ENCODE measurements at places on chromosomes 11 and 22.
A peak's percentile ranks its signal among the peaks of the same experiment; 100 is the strongest.

- DNase-seq, result no peak
Observed at GRCh38 chr11:24267014-24267413, 229.8 kb upstream of the LUZP2 start.

DNA sequence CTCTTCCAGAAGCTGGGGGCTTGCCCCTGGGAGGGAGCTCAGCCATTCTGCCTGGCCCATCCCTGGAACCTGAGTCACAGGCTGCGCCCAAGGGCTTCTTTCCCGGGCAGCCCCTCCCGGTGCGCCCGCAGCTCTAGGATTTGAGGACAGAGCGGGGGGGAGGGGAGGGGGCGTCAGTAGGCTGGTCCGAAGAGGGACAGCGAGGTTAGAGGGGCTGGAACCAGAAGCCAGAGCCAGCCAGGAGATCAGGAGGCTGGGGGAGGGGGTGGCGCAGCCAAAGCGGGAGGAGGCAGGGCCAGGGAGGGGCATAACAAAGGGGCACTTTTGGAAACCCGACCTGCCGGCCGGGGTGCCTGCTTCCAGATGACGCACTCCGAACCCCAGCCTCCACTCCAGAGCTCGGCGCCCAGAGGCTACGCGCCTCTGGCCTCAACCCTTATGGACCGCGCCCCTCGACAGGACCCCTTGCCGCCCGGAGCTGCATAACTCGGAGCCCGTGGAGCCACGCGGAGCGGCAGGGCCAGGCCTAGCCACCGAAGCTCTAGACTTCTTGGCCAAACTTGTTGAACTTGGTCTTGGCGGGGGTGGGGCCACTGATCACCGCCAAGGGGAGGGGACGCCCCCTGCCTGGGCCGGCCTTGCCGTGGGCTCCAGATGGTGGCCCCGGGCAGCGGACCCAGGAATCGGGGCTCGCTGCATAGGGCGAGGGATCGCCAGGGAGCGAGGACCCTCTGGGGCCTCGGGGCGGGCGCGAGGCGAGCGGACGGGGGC lies 744 bp downstream of the PACSIN3 start:
- no peak for DNase-seq

DNA sequence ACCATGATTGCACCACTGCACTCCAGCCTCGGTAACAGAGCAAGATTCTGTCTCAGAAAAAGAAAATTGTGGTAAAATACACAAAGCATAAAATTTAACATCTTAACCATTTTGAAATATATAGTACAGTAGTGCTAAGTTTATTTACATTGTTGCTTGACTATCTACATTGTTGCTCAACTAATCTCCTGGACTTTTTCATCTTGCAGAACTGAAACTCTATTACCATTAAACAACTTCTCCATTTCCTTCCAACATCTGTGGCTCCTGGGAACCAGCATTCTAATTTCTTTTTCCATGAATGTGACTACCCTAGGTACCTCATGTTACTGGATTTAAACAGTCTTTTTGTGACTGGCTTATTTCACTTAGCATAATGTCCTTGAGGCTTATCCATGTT lies 13.5 kb upstream of the VWA5A start:
- no peak for DNase-seq

DNA sequence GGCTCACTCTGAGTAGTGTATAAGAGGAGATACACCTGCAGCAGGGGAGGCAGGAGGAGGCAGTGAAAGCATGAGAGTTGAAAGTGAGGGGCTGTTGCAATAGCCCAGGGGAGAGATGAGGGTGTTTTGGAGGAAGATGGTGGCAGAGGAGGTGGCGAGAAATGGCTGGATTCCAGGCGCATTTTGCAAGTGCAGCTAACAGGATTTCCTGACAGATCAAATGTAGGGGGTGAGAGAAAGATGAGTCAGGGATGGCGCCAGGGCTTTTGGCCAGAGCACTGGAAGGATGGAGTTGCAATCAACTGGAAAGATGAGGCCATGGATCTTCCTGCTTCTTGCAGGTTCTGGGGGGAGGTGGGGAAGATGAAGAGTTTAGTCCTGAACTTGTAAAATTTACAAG lies 16.8 kb upstream of the TSPAN18 start:
- DNase-seq, result no peak

- no peak for DNase-seq
Observed at GRCh38 chr11:77042111-77042726, 8.0 kb downstream of the B3GNT6 start.

DNA sequence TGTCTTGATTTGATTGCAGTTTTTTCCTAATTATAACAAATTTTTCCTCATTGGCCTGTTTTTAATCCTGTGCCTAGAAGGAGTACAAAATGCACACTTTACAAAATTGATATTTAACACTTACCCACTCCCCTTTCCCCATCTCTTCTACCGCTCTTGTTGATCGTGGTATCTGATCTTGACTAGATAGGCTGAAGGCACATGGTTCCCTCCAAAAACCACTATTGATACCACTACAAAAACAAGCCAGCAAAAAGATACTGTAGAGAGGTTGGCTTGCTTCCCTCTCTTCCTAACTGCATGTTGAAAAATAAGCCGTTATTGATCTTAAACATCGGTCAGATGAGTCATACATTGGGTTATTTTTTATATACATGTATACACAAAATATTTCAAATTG lies 14.6 kb upstream of the ZNF143 start:
- no peak for DNase-seq

DNA sequence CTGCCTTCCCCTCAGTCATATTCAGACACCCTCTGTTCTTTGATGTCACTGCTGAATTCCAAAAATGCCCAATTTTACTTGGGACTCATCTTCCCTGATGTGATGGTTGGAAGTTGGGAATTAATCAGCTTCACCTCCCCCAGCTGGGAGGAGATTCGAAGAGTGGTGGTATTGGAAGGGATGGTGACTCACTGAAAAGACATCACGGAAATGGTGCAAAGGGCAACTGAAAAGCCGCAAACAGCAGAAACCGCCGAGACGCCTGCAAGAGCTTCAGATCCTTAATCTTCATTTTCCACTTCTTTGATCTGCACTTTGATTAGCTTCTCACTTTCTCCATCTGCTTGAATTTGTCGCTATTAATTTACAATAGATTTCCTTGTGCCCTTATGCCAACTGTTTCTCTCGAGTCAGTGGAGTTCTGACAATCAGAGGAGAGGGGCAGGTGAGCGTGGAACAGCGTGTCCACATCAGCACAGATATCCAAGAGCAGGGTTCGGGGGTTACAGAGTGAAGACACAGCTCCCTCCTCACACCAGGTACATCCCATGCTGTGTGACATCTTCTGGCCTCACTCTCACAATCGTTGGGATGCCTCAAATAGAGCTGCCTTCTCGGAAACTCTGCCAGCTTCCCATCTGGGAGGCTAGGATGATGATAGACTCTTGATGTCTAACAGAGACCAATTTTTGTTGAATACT lies 325.4 kb downstream of the BRD1 start:
- no peak for DNase-seq

DNA sequence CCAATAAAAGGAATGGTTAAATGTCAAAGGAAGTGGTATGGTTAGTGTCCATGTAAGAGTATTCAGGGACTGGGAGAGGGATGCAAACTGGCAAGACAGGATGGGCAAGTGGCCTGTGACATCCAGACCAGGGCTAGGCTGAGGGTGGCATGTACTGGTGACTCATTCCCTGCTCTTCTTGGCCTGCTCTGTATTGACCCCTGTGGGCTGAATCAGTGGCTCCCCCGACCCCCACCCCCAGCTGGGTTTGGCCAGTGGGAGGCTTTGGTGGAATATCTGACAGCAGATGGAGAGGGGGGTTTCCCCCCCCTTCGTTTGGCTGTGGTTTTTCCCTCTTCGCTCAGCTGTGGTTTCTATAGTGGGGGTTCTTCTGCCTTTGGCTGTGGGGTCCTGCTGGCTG lies 87.7 kb downstream of the CSNK2A3 start:
- no peak for DNase-seq

DNA sequence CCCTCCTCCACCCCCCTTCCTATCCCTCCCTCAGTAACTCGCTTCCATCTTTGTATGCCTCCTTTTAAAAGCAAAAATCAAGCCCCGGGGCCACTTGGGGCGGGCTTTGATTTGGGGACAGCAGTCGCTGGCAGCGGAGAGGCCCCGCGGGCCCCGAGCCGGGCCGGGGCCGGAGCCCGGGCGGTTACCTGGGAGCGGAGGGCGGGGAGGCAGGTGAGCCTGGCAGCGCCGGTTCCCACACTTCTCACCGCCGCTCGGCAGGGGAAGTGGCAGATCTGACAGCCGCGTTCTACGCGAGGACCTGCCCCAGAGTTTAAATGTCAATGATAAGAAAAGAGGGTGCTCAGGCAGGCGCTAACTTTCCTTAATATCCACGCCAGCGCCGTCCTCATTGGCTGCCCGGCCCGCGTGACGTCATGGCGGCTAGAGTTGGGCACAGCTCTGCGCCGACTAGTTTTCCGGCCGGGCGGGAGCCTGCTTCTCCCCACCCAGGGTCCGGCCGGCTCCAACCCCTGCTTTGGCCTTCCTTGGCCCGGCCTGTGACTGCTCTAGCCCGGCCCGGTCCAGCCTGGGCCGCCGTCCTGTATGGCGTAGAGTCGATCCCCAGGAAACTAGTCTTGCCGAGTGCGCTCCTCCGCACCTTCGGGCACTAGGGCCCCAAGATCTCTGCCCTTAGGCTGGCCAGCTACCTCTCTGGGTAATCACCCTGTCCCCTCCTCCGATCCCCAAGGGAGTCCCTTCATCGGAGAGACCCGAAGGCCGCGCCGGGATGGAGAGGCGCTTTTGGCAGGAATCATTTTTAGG lies 6.7 kb upstream of the PAX6 start:
- no peak for DNase-seq

GRCh38 chr22:23888615-23889401 lies 5.4 kb upstream of the MIF start:
- no peak for DNase-seq

DNA sequence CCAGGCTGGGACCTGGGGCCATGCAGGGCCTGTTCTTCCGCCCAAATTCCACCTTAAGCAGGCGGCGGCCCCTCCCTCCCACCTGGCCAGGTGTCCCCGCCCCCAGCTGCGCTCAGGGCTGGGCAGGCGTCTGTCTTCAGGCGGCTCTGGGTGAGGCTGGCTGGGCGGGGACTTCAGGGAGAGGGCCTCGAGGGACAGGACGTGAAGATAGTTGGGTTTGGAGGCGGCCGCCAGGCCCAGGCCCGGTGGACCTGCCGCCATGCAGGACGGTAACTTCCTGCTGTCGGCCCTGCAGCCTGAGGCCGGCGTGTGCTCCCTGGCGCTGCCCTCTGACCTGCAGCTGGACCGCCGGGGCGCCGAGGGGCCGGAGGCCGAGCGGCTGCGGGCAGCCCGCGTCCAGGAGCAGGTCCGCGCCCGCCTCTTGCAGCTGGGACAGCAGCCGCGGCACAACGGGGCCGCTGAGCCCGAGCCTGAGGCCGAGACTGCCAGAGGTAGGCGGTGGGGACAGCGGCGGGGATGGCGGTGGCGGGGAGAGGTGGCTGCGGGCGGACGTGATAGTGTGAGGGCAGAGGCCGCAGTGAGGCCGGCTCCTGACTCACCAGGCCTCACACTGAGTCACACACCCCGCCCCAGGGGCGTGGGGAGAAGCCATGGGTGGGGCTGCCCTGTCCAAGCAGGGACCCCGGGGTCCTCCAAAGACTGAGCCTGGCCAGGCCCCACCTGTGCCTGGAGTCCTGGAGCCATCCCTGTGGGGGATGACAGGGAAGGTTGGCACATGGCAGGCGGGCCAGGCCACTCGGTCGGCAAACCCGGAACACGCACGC lies at the start of gene PKP3:
Gene PKP3, plus strand, starts transcription at position 176 of the 824 bp plus-strand sequence. Its CDS starts 84 bp downstream, at position 260.
- no peak for DNase-seq

- DNase-seq, result no peak
Observed at GRCh38 chr22:36761553-36762240, 14.2 kb downstream of the IFT27 start.

- DNase-seq, result no peak
Observed at GRCh38 chr11:108975026-108975425, 310.2 kb downstream of the DDX10 start.

DNA sequence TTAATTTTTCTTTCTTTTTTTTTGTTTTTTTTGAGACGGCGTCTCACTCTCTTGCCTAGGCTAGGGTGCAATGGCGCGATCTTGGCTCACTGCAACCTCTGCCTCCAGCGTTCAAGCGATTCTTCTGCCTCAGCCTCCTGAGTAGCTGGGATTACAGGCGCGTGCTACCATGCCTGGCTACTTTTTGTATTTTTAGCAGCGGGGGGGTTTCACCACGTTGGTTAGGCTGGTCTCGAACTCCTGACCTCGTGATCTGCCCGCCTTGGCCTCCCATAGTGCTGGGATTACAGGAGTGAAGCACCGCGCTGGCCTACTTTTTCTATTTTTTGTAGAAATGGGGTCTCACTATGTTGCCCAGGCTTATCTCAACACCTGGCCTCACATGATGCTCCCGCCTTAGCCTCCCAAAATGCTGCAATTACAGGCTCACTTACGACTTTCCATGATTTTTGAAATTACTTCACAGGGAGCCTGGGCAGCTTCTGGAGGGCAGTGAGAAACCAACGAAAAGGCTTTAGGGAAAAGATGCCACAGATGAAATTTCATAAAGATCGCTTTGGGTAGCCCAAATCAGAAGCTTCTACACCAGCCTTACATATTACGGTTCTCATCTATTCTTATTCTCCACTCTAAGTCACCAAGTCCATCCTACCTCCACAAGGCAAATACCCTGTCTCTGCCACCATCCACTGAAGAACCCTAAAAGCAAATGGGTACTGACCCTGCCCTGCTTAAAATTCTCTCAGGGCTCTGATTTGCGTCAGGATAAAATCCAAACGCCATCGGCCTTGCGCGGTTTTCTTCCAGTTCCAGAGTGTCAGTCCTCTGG lies 866 bp upstream of the RRM1 start:
- DNase-seq, result peak; percentile 78

DNA sequence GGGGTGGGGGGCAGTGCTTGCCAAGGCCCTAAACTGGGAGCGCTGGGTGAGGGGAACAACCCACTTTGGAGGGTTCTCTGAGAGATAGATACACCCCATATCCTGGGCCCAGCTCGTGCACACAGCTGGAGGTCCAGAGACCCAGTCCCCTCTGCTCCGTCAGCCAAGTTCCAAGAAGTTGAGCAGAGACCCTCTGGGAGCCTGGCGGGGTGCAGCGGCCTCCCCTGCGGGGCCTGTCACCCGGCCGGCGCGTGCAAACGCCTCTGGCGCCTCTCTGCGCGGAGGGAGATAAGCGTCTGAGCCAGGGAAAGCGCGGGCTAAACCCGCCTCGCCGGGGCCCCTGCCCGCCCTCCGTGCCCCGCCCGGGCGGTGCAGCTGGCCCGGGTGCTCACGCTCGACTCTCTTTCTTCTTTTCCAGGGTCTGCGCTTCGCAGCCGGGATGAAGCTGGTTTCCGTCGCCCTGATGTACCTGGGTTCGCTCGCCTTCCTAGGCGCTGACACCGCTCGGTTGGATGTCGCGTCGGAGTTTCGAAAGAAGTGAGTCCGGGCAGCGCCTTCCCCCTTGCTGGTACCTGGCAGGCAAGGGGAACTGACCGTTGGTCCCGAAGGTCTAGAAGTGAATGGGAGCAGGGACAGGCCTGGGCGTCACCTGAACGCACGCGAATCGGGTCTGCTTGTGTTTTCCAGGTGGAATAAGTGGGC lies 540 bp downstream of the ADM start:
- DNase-seq, result no peak

DNA sequence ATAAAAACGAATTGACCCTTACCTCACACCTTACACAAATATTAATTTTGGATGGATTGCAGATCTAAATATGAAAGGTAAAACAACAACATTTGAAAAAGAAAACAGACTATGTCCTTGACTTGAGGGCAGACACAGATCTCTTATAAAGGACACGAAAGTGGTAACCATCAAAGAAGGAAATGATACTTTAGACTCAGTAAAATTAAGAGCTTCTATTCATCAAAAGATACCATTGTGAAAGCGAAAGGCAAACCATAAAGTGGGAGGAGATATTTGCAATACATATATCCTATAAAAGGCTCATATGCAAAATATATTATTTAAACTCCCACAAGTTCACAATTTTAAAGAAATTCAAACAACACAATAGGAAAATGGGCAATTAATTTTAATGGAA lies 5.0 kb downstream of the HEPACAM start:
- no peak for DNase-seq

- no peak for DNase-seq
Observed at GRCh38 chr11:29135504-29135903, 881.3 kb downstream of the KCNA4 start.
